Esophagus mucosa (tissue), 1 donor: ENCODE measurements at places on chromosomes 6 and 20. TPM values are rescaled to one million over a fixed set of nuclear protein-coding genes. Genes with fewer than 3 reads are reported as not detected.

PPP1R14C gene
- 36.0 TPM for total RNA-seq

SMOC2 gene
- total RNA-seq: 1.9 TPM

GPX5 gene
- total RNA-seq: not detected

CAPN11 gene
- 0.12 TPM for total RNA-seq

TBCC gene
- 15.0 TPM for total RNA-seq
